ENCODE measurements at places on chromosomes 3 and 15.

- no peak for DNase-seq
These were observed 31.5 kb downstream of the MGLL start for GRCh38 chr3:127790882-127791183.

GRCh38 chr3:160114355-160114995 is 110.7 kb upstream of the C3orf80 start:
- DNase-seq: no peak

GRCh38 chr3:151611419-151611818 is 122.3 kb upstream of the AADACL2 start:
- DNase-seq: no peak

- DNase-seq: no peak
These were observed 461.7 kb upstream of the DPH6 start for GRCh38 chr15:36007699-36008098.

GRCh38 chr15:23877502-23878412 is 190.7 kb upstream of the NDN start:
- peak; percentile 1 for DNase-seq

- no peak for DNase-seq
These were observed 425.8 kb downstream of the ERC2 start for GRCh38 chr3:56042326-56042951.

- no peak for DNase-seq
These were observed 40.2 kb downstream of the SLMAP start for GRCh38 chr3:57796261-57796660.

DNA sequence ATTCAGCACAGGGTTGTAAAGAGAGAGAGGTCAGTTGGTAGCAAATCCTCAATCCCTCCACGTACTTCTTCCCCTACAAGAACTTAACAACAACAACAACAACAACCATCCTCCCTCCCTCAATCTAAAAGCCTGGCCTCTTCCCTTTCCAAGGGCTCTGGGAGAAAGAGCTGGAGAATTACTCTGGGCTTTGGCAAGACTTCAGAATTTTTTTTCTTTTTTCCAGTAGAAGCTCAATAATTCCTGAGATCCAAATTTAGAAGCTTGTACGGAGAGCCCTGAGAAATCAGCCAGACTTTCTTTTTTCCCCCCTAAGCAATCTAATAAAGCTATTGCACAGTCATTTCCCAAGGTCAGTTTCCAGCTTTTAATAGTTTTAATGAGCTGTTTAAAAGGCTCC is 95.8 kb upstream of the CACNA2D3 start:
- DNase-seq: no peak

DNA sequence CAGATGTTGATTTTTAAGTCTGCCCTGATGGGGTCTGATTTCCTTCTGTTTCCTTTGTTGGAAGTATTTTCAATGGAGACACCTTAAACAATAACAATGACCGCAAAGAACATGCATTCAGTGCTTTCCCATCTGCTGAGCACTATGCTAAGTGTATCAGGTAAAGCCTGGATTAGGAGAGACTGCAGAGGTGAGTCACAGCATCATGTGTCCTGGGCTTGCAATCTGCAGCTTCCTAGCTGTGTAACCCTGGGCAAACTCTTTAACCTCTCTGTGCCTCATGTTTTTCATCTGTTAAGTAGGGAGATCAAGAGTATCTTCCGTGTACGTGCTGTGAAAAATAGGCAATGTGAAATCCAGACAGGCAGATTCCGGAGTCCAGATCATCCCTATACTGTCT is 13.3 kb upstream of the CHRNB4 start:
- no peak for DNase-seq
